ENCODE measurements at places on chromosomes 1 and 21.

- DNase-seq = no peak
Observed at GRCh38 chr1:28860332-28861073, 48.5 kb downstream of the OPRD1 start.

DNA sequence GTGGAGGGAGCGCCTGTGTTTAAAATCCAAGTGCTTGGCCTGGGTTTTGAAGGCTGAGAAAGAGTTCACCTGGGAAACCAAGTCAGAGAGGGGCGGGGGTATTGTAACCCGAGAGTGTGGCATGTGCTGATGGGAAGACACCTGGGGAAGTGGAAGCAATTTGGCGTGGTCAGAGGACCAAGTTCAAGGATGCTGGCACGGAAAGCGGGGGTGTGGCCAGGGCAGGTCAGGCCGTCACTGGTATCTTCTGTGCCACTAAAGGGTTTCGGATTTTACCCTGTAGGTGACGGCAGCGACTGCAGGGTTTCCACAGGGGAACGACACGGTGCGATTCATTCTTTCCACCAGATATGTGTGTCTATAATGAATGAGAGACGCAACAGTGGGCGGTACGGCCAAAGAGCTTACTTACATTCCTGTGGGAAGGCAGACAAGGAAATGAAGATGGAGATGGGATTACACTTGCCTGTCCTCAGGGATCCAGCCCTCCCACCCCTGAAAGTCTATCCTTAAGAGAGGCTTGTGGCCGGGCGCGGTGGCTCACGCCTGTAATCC is 31.3 kb downstream of the CA6 start:
- no peak for DNase-seq

DNA sequence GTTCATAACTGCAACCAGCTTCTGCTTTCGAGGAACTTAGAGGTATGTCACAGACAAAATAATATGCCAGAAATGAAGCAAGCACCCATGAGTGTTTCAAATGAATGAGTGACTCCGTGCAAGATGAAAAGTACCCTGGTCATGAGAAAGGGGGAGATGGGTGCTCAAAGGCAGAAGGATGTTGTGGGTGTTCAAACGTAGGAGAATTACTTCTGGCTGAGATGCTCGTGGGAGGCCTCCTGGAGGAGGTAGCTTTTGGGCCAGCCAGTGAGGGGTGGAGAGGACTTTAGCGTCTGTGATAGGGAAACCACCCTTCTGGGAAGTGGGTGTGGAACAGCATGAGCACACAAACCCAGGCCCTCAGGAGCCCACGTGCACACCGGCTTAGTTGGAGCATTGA is 113.8 kb downstream of the SYF2 start:
- no peak for DNase-seq

GRCh38 chr1:9651565-9652378 is at the start of gene PIK3CD:
TSS of gene PIK3CD (plus strand) at chr1:9651731. CDS start at chr1:9710456, 58,725 bp downstream.
- peak; percentile 54 for DNase-seq

GRCh38 chr1:119414950-119415349 is at the start of gene HSD3B2:
TSS of gene HSD3B2 (plus strand) at chr1:119415150. CDS start at chr1:119415420, 270 bp downstream.
- DNase-seq = no peak

GRCh38 chr1:232983817-232984567 is 33.6 kb downstream of the NTPCR start:
- DNase-seq = no peak

DNA sequence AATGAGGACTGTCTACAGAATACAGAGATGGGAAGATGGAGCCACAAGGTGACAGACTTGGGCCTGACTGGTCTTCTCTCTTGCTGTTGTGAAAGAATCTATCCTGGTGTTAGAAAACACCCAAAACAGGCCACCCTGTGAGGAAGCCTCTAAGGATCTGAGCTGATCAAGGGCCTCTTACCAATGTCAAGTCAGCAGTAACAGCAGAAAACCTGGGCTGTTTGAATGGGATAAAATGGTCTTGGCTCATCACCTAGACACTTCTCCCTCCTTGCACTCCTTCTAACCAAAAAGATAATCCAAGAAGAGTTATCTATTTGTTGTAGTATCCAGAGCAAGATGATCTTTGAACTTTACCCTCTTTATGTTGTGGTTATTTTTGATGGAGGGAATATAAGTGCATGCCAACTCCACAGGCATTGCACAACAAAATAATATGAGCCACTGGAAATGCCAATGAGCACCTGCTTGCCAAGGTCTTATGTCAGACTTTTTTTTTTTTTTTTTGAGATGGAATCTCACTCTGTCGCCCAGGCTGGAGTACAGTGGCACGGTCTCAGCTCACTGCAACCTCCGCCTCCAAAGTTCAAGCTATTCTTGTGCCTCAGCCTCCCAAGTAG is 32.8 kb upstream of the ZNF281 start:
- no peak for DNase-seq

GRCh38 chr1:6601049-6601922 is 1.4 kb downstream of the KLHL21 start:
- DNase-seq = peak; percentile 51

- no peak for DNase-seq
Observed at GRCh38 chr21:14773777-14774345, 227.7 kb upstream of the SAMSN1 start.

- no peak for DNase-seq
Observed at GRCh38 chr1:45623972-45624371, at the start of gene CCDC17. TSS of gene CCDC17 (minus strand) at chr1:45624054. CDS start at chr1:45623909, 145 bp downstream.

GRCh38 chr1:110420874-110421793 is 13.6 kb upstream of the LAMTOR5 start:
- DNase-seq = no peak

DNA sequence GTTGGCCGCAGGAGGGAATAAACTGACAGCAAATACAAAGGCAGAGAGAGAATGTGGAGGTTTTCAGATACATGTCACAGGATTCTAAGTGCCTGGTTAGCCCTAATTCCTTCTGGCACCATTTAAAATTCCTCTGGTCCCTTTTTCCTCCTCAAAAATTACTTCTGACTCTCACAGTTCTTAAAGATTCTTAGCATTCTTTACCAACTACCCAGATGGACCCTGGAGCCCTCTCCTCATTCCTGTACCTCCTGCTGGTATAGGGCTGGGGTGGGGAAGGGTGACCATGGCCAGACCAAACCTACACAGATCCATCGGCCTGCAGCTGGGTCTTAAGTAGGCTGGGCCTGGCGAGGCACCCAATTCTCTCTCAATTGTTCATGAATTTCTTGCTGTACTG is 7.2 kb downstream of the MKNK1 start:
- DNase-seq = no peak

DNA sequence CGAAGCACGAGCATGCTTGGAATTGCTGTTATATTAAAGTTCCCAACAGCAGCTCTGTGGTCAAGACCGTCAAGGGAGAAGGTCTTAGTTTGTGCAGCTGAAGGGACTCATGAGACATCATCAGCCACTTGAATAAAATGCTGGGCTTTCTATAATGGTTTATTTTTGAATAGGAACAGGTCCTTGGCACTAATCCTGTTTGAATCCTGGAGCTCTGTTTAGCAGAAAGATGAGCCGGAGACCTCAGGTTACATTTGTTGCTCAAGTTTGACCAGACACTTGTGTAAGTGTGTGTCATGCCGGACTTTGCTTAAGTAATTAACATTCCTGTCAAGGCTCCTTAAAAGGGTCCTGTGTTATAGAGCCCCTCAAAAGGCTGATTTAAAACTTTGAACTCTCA is 186.5 kb downstream of the ROR1 start:
- DNase-seq = no peak

DNA sequence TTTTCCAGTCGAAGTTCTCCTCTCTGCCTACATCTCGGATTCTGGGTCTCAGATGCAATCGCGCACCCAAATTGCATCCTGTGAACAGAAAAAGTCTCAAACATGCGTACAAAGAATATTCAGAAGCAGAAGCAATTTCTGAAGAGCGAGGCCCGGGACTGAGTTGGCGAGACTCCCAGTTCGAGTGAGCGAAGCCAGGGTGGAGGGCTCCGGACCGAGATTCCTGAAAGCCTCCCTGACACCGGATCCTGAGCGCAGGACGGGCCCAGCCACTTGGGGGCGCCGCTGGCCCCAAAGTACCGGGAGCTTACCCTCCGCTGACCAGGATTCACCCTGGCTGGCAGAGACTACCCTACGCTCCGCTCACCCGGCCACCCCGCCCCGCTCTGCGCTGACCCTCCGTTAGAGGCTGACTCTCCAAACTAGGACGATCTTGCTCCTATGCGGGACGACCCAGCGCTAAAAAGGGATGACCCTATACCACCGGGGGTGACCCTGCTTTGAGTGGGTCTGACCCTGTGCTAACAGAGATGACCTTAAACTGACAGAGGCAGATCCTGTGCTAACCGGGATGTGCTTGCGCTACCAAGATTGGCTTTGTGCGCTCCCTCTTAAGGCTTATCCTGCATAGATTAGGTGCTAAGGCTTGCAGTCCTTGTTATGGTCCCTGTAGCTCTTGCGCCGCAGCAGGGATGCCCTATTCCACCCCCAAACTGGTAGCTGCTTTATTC is 12.1 kb downstream of the FOXD2 start:
- no peak for DNase-seq

Measured in GM12892 (cell line).